ENCODE measurements at places on chromosomes 6 and 20. TPM values are rescaled to one million over a fixed set of nuclear protein-coding genes. Genes with fewer than 3 reads are reported as not detected.
A peak's percentile ranks its signal among the peaks of the same experiment; 100 is the strongest.

OPRL1 gene
- 1.6 TPM for total RNA-seq

UBE2C gene
- total RNA-seq, result 2.5 TPM

DNA sequence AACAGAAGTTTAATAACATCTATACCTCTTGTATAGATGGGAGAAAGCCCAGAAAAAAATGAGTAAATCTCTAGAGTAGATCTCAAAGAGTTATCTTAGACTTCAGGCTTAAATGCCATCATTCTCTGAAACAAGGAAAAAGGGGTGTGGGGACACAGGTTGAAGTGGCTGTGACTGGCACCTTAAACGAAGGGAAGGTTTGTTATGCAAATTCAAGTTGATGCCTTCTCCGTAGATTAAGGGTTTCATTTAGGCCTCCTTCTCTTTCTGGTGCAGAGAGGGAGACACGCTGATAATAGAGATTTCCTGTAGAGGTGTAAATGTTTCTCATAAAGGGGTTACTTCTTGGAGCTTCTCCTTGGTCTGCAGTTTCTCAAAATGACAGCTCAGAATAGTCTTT lies 252.1 kb downstream of the CD83 start:
- no peak for DNase-seq

- DNase-seq, result no peak
These were observed 77.6 kb downstream of the TBC1D7 start for GRCh38 chr6:13250703-13251102.

DNA sequence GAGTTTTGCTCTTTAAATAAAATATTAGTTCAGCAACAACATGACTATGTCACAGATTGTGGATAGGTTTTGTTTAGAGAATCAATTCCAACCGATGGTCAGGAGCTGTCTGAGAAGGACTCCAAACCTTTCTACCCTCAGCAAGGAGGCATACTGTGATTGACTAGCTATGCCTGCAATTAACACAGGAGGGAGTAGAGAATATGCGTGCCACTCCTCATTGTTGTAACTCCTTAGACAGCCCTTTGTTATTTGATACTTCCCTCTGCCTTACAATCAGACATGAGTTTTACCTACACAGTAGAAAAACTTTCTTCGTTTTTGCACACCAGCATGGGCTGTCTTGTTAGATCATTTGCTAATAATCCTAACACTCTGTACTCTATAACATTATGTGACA lies 796.5 kb downstream of the PRIM2 start:
- no peak for DNase-seq

GRCh38 chr6:93013054-93013453 lies 406.3 kb downstream of the EPHA7 start:
- DNase-seq, result no peak

DNA sequence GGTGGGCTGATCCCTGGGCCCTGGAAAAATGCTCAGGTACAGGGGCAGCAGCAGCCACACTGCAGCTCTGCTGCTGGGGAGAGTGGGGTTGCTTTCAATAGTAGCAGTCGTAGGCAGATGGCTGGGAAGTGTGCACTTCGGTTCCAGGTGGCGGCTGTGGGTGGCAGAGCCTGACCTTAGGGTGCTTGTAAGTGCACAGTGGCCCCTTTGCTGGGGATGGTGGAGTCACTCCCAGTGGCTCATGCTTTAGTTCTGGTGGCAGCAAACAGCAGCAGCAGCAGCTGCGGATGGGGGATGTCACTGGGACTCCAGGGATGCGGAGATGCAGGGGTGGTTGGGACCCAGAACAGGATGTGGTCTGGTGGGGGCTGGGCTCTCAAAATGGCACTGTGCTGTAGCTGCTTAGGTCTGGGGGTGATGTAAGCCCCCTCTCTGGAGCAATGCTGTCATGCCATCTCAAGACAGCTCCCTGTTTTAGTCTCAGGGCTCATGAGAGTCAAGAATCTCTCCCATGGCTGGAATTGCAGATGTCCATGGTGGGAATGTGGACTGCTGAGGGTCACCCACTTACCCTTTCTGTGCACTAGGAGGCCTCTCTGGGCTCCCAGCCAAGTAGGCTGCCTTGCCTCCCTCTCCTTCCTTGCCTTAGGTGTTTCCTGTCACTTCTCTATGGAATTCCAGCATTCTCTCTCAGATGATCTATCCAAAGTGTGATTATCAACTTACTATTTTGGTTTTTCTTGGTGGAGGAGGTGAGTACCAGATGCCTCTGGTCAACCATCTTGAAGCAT lies 146.7 kb upstream of the SLC22A23 start:
- no peak for DNase-seq

XKR7 gene
- total RNA-seq, result 0.03 TPM

DNA sequence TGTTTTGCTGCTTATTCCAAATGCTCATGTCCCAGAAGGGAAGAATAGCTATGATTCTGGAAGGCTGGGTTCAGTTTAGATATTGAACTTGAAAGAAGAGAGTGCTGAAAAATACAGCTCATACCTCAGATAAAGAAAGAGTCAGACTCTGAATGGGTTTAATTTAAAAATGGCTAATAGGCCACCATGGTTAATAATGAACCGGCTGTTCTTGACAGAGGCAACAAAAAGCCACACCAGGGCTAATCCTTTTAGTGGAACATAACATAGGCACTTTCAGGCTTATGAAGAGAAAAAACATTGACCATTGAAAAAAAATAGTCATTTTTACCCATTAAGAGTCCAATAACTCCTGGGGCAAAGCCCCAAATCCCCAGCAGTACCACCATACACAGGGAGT lies 59.4 kb downstream of the TNFRSF21 start:
- DNase-seq, result no peak

PXDC1 gene
- total RNA-seq, result 21.0 TPM

PRL gene
- 0.18 TPM for total RNA-seq

GRCh38 chr20:44768854-44769480 lies 23.3 kb downstream of the KCNK15 start:
- no peak for DNase-seq

DNA sequence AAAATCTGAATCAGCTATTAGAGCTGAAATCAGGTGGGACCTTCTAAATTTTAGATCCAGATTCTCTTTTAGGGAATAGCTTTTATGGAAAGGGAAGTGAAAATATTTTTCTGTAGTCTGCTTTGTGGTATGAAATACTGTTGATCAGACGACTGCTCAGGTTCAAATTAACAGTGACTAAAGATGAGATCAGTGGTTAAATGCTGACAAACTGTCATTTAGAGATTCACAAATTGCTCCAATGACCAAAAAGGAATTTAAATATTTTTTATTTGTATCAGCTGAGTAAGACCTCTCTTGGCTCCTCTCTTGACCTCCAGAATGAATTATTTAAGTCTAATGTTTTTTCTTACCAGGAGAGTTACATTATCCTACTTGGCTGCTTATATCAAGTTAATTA lies 77.3 kb downstream of the KCNQ5 start:
- no peak for DNase-seq

GRCh38 chr6:108948181-108948661 lies 100.0 kb downstream of the ARMC2 start:
- DNase-seq, result no peak

PTCHD4 gene
- 0.52 TPM for total RNA-seq

DNA sequence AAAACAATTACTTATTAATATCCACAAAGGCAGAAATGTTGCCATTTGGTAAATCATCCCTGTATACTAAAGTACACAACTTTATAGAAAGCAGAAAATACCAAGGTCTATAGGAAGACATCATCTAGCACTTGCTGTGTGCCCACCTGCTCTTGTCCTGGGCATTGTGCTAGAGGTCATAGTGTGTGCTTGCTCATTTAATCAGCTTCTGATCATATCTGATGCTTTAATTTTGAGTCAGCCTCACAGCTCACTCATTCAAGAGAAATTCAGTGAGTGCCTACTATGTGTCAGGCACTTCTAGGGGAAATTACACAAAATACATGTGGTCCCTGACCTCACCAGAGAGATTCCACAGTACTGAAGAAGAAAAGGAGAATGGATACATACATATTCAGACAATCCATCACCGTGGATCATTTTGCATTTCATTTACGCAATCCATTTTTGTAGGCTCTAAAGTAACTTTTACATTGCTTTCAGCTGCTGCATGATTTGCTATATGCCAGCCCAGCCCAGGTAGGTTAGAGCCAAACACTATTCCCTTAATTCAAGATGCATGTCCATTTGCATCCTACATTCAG lies 167.9 kb upstream of the MCHR2 start:
- no peak for DNase-seq

GRCh38 chr6:152034631-152035030 lies 227.1 kb downstream of the ESR1 start:
- no peak for DNase-seq

GRCh38 chr6:111832833-111833418 lies 40.3 kb downstream of the FYN start:
- no peak for DNase-seq

DNA sequence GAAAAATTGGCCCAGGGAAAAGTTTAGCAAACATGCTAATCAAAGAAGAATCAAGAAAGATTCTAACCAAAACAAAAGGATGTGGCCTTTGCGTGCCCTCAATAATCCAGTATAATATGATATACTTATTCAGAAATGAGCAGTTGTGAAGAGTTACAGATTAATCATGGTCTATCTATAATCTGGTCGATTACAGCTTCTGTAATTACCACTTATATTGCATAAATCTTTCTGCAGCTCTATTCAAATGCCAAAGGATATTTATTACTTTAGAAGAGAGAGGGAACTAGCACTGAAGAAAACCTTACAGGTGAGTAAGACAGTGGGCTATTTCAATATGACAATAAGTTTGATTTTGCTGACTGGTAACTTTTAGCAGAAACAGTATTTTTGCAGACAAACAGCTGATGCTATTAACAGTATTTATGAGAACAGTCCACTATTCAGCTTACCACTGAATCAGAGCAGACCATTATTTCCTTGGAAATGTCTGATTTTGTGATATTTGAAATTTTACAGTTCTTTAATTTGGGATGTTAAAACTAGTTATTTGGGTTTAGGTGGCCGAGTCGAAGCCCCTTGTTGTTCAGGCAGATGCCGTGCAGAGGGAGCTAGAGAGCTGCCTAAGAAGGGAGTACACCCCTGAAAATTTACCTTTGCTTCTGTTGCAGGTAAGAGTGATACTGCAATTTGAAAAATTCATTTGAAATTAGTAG lies 92.2 kb downstream of the CEP57L1 start:
- DNase-seq, result peak; percentile 56

C6orf89 gene
- total RNA-seq, result 44.8 TPM

DNA sequence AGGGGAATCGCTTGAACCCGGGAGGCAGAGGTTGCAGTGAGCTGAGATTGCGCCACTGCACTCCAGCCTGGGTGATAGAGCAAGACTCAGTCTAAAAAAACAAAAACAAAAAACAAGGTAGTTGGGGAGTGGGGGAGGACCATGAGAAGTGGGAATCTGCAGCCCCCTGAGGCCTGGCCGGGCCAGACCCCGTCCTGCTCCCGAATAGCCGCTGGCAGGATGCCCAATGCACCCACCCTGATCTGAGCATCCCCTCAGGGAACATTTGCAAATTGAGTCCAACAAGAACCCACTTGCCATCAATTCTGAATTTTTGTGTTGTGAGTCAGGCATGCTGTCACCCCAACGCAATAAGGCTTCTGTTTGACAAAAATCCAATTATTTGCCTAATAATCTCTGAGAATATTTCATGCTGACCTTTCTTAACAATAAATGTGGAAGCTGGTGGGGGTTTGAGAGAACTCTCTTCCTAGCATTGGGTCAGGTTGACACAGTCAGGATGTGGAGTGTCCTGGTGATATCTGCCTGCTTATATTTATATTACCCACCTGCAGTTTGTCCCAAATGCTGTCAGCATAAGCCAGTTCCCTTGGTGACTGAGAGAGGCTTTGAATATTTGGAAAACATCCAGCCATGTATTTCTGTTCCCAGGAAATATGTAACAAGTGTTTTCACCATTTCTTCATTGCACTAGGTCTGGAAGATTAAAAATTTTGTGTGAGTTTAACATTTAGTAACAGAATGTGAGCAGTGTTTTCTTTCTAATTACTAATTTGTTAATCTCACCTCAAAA lies 28.4 kb upstream of the FRMD1 start:
- no peak for DNase-seq

CCDC28A gene
- 30.8 TPM for total RNA-seq

MDFI gene
- total RNA-seq, result 36.4 TPM

IL20RA gene
- 4.7 TPM for total RNA-seq

- no peak for DNase-seq
These were observed 8.9 kb upstream of the PTPRT start for GRCh38 chr20:43198607-43199006.

GRCh38 chr6:15330174-15330944 lies 84.5 kb downstream of the JARID2 start:
- no peak for DNase-seq

DNA sequence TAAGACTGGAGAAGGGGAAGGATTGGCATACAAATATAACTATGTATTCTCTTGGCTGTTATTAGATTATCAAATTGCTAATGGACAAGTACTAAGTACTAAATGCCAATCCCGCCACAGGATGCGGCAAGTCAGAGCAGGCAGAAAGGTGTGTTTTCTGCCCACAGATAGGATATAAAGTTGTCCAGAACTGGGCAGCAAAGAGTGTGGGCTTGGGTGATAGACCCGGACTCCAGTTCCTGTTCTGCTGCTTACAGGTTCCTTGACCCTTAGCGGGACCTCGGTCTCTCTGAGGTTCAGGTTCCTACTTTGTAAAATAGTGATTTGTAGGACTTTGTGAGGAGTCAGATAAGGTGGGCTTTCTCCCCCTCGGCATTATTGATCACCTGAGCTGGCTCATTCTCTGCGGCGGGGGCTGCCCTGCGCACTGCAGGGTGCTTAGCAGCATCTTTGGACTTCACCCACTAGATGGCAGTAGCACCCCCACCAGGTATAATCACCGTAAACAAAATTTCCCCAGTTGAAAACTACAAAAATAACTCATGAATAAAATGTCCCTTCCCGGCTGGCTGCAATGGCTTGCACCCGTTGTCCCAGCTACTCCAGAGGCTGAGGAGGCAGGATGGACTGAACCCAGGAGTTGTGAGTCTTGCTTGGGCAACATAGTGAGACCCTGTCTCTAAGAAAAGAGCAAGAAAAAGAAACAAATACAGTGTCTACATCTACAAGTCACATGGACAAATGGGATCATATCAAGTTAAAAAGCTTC lies 193.1 kb downstream of the DOK5 start:
- no peak for DNase-seq

DNA sequence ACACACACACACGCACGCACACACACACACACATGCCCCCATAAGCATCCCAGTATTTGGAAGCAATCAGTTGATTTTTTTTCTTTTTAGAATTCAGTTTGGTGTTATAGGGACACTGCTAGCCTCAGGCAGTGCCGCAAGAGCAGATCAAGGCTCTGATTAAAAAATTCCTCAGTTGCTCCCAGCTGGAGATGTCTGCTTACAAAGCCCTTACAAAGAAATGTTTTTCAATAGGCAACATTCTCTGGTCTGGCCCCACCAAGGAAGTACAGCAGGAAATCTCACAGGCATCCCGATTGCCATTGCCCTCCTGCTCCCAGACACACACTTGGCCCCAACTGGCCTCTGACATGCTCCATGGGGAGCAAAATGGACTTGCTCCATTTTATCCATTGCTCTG lies 22.9 kb upstream of the CD83 start:
- no peak for DNase-seq

GRCh38 chr6:41197234-41197633 lies 3.7 kb downstream of the TREML2 start:
- DNase-seq, result no peak

FUCA2 gene
- 79.3 TPM for total RNA-seq

CST5 gene
- not detected for total RNA-seq
